ENCODE measurements at places on chromosomes 6 and 20.

GRCh38 chr20:23490817-23491216 is at the start of gene CST8:
Gene CST8 (plus strand): TSS chr20:23491117. CDS start chr20:23491668, 551 bp downstream.
- no peak for DNase-seq
- no peaks in the 10 kb centered on the region for H3K36me3 ChIP-seq
- H3K4me1 ChIP-seq = no peaks in the 10 kb centered on the region
- no peak within 1 kb of the TSS for H3K4me3 ChIP-seq

- H3K27me3 ChIP-seq = peaks cover 95% of the 10 kb centered on the region
- peak overlapping the region; percentile 73 for H3K27ac ChIP-seq
- peak overlapping the region; percentile 93 for H3K4me3 ChIP-seq
- no peaks in the 10 kb centered on the region for H3K36me3 ChIP-seq
Measured at GRCh38 chr6:128519931-128520435, 416 bp downstream of the PTPRK start.

- no peak for DNase-seq
- peaks cover 6% of the 10 kb centered on the region for H3K36me3 ChIP-seq
- no peaks in the 10 kb centered on the region for H3K27me3 ChIP-seq
- H3K4me3 ChIP-seq = no peak overlapping the region
Measured at GRCh38 chr20:49978685-49979029, 4.1 kb upstream of the SNAI1 start.

- DNase-seq = no peak
- no peaks in the 10 kb centered on the region for H3K36me3 ChIP-seq
- no peaks in the 10 kb centered on the region for H3K4me1 ChIP-seq
- H3K4me3 ChIP-seq = no peak overlapping the region
Measured at GRCh38 chr6:21522143-21522747, 71.3 kb upstream of the SOX4 start.

DNA sequence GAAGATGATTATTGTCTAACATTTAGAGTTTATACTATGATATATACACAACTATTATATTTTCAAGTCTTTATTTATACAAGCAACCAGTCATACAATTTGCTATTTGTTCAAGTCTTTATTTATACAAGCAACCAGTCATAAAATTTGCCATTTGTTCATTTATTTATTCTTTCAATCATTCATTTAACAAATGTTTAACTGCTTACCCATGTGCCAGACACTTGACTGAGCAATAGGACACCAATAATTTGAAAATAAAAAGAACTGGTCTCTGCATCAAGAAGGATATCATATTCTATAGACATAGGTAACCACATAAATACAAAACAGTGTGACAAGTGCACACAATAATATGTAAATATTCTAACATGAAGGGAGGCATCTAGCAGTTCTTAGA is 20.3 kb downstream of the GRIK2 start:
- no peaks in the 10 kb centered on the region for H3K36me3 ChIP-seq
- H3K27me3 ChIP-seq = no peaks in the 10 kb centered on the region
- H3K4me3 ChIP-seq = no peak overlapping the region
- DNase-seq = no peak

DNA sequence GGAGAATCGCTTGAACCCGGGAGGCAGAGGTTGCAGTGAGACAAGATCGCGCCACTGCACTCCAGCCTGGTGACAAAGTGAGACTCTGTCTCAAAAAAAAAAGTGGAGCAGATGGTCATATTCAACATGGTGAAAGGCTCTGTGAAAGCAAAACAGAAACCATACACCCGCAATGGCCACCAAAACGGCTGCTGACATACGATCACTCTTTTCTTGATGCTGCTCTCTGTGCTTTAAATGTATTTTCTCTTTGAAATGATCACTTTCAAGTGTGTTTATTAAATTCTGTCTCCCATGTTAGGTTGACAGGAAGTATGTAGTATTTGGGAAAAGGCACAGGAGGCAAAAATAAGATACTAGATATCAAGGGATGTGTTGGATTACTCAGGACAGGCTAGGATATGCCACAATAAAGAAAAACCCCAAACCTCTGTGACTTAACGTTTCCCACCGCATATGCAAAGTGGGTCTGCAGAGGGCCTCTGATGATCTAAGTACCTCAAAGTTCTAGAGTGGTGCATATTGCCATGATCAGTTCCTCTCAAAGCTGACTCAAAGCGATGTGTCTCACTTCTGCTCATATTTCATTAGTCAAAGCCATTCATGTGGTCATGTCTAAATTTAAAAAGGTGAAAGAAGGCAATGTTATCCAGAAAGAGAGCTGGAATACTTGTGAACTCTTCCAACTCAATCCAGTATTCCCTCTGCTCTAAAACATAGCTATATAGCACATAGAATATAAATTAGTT is 155.1 kb upstream of the SOX4 start:
- no peaks in the 10 kb centered on the region for H3K27me3 ChIP-seq
- H3K36me3 ChIP-seq = no peaks in the 10 kb centered on the region
- H3K4me3 ChIP-seq = peak overlapping the region; percentile 35
- H3K4me1 ChIP-seq = peaks cover 9% of the 10 kb centered on the region
- H3K27ac ChIP-seq = peak overlapping the region; percentile 87

- H3K4me3 ChIP-seq = peak overlapping the region; percentile 53
- H3K27ac ChIP-seq = peak overlapping the region; percentile 49
- peaks cover 19% of the 10 kb centered on the region for H3K4me1 ChIP-seq
- H3K27me3 ChIP-seq = no peaks in the 10 kb centered on the region
- DNase-seq = peak; percentile 29
Measured at GRCh38 chr6:26017632-26017966, 55.0 kb downstream of the TRIM38 start.

DNA sequence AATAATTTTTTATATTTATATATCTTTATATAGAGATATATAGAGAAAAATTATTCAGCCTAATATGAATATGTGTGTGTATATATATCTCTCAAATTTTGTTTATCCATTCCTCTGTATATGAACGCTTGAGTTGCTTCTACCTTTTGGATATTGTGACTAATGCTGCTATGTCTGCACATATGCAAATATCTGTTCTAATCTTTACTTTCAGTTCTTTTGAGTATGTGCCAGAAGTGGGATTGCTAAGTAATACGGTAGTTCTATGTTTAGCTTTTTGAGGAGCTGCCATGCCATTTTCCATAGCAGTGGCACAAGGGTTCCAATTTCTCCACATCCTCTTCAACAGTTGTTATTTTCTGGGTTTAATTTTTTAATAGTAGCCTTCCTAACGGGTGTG is 72.8 kb upstream of the CEP85L start:
- no peak overlapping the region for H3K4me3 ChIP-seq
- no peak for DNase-seq
- no peaks in the 10 kb centered on the region for H3K27me3 ChIP-seq
- peaks cover 4% of the 10 kb centered on the region for H3K36me3 ChIP-seq
- H3K4me1 ChIP-seq = peaks cover 11% of the 10 kb centered on the region
- H3K27ac ChIP-seq = no peak overlapping the region

DNA sequence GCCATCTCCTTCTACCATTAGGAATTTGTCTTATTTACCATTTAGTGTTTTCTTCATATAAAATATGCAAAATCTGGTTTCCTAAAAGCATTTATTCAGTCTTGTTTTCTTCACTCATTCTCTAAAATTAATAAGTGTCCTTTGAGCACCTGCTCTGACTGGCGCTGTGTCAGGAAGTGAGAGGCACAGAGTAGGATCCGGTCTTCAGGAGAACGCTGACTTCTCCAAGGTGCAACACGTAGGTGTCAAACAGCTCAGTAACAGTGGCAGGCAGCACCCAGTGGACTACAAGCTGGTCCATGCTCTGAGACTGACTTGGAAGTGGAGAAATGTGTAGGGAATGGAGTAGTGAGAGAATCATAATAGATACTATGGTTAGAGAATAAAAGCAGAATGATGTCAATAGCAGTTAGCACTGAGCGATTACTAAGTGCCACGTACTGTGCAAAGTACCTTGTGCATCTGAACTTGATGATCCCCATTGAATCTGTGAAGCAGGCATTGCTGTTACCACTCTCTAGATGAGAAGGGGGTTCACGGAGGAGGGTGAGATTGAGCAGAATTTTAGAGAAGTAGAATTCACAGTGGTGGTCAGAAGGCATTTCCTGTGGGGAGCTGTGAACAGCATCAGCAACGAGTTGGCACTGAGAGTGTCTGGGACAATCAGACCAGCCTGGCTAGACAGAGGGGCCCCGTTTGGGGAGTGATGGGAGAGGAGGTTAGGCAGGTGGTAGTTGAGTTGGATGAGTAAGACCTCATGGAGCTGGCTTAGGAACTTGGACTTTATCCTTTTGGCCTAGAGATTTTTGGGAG is 569.8 kb downstream of the QKI start:
- DNase-seq = no peak
- peaks cover 10% of the 10 kb centered on the region for H3K27me3 ChIP-seq
- no peaks in the 10 kb centered on the region for H3K36me3 ChIP-seq
- H3K4me1 ChIP-seq = peaks cover 8% of the 10 kb centered on the region

DNA sequence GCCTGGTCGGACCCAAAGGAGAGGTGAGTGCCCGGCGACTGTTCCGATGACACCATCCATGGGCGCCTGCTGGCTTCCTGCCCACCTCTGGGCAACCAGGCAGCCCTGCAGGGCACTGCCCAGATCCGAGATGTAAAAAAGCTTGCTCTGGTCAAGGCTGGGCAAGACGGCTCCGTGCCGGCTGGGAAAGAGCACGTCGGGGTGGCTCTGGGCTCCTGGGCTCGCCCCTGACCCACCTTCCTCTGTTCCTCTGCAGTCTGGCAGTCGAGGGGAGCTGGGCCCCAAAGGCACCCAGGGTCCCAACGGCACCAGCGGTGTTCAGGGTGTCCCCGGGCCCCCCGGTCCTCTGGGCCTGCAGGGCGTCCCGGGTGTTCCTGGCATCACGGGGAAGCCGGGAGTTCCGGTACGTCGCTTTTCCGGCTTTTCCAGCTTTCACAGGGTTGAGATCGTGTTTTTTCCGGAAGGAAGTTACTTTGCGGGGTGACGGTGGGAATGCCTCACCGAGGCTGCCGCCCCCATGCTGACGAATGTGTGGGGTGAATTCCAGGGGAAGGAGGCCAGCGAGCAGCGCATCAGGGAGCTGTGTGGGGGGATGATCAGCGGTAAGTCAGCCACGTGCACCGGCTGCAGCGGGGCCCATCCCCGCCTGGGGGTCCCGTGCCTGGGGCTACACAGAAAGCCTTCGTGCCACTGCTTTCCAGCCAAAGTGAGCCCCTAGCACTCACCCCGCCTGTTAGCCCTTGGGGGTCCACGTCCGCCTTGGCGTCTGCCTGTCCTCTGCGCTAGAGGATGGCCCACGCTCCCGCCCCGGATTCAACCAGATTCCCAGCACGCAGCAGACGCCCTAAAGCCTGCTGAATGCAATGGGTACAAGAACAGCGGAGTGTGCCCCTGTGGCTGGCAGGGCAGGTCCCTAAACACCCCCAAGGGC is 19.3 kb downstream of the COL9A3 start:
- peaks cover 33% of the 10 kb centered on the region for H3K27me3 ChIP-seq
- H3K36me3 ChIP-seq = peaks cover 5% of the 10 kb centered on the region
- no peaks in the 10 kb centered on the region for H3K4me1 ChIP-seq

DNA sequence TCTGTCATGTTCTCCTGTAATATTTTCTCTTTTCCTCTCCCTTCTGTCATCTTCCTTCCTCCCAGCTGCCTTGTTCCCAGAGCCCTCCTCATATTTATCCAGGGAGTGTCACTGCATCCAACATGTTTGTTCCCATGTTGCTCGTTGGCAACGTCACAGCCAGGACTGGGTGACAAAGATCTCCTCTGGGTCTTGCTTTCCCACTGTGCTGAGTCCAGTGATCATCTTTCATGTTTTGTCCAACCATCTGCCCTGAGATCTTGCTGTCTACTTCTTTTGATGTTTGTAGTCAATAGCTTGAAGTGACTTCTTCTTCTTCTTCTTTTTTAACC is 26.6 kb downstream of the FARS2 start:
- no peak overlapping the region for H3K4me3 ChIP-seq
- peaks cover 3% of the 10 kb centered on the region for H3K36me3 ChIP-seq
- no peaks in the 10 kb centered on the region for H3K27me3 ChIP-seq
- H3K4me1 ChIP-seq = peaks cover 35% of the 10 kb centered on the region

DNA sequence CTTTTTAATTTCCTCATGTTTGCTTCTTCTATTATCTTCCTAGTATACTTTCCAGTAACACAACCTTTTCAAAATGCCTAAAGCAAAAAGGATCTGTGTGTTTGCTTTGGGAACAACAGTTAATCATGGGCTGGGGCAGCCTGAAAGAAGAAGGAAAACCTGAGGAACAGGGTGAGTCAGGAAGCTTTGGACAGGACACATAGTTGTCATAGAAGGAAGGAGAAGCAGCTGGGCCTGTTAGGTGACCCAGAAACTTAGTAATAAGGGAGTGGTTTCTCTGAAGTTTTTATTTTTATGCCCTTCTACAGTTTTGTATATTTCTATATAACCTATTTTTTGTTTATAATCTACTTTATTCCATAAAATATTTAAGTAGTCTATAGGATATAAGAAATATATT is 61.4 kb downstream of the CD24 start:
- no peak overlapping the region for H3K4me3 ChIP-seq
- H3K27me3 ChIP-seq = peaks cover 6% of the 10 kb centered on the region
- peaks cover 2% of the 10 kb centered on the region for H3K4me1 ChIP-seq
- H3K27ac ChIP-seq = no peak overlapping the region

DNA sequence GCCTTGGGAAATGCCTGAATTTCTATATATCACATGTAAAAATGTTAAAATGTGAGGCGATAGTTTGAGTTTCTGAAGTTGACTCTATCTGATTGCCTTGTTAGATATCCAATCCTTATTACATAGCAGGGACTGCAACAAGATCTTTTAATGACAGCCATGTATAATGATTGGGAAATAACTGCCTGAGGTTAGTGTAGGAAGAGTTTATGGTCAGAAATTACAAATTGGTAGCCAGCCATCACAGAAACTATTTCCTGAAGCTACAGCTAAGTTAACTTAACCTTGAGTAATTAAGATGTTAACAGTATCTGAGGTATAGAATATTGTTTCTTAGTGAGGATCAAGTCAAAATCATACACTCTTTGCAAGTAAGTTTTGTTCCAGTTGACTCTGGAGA is 41.0 kb downstream of the AKIRIN2 start:
- H3K4me1 ChIP-seq = no peaks in the 10 kb centered on the region
- no peaks in the 10 kb centered on the region for H3K27me3 ChIP-seq
- peak overlapping the region; percentile 76 for H3K27ac ChIP-seq
- no peak overlapping the region for H3K4me3 ChIP-seq
- no peak for DNase-seq

GRCh38 chr6:146408583-146408982 is 135.1 kb upstream of the RAB32 start:
- no peaks in the 10 kb centered on the region for H3K4me1 ChIP-seq
- no peak for DNase-seq
- H3K27me3 ChIP-seq = no peaks in the 10 kb centered on the region
- H3K4me3 ChIP-seq = no peak overlapping the region
- H3K27ac ChIP-seq = no peak overlapping the region
- no peaks in the 10 kb centered on the region for H3K36me3 ChIP-seq

DNA sequence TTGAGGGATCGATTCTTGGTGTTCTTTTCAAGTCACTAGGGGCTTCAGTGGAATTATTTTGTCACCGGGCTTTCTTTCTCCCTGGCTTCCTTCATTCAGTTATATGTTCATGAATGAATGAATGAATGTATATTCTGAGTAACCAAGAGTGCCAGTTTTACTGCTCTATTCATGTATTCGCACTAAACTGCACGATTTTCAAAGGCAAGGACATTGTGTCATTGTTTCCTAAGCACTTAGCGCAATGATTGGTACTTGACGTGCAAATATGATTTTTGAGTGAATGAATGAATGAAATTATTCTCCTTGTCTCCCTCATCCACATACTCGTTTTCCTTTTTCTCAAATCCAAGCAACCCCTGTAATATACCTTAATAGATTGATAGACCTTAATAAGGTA is 822 bp downstream of the AFG1L start:
- H3K4me3 ChIP-seq = peak overlapping the region; percentile 98
- no peak for DNase-seq
- peak overlapping the region; percentile 100 for H3K27ac ChIP-seq
- peaks cover 12% of the 10 kb centered on the region for H3K4me1 ChIP-seq
- H3K27me3 ChIP-seq = no peaks in the 10 kb centered on the region

- H3K36me3 ChIP-seq = no peaks in the 10 kb centered on the region
- no peak for DNase-seq
- H3K27ac ChIP-seq = no peak overlapping the region
- H3K4me1 ChIP-seq = no peaks in the 10 kb centered on the region
- no peaks in the 10 kb centered on the region for H3K27me3 ChIP-seq
Measured at GRCh38 chr6:82017288-82017687, 230.3 kb downstream of the IBTK start.
